Gastrocnemius medialis (tissue), 4 donors: ENCODE measurements at places on chromosomes 11 and 22.

DNA sequence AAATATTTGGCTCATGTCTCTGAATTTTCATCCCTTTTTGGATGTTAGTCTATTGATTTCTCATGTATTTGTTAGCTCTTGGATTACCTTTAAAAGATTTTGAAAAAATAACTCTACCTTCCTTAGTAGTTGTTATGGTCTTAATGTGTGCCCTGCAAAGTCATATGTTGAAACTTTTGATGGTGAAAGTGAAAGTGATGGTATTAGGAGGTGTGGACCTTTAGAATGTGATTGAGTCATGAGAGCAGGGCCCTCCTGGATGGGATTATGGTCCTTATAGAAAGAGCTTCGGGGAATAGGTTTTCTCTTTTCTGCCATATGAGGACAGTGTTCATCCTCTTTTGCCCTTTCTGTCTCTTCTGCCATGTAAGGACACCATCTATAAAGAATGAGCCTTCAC lies 33.6 kb upstream of the MPPED2 start:
- DNase-seq, result no peak

GRCh38 chr11:40328890-40329614 lies 1130.4 kb downstream of the LRRC4C start:
- DNase-seq, result peak; percentile 3

DNA sequence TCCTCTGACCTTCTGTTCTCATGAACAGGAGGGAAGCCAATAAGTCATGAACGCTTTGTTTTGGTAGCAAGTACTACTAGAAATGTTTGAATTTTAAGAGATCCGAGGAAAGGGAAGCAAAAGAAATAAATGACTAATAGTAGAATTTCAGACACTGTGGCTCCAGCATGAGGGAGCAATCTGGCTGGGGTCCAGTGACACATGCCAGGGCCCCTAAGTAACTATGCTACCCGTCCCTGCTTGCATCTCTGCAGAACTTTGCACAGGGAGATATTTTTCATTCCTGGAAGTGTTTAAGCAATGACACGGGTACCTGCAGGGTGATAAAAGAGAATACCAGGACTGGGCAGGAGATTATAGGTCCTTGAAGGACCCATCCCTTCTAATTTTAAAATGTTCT lies 7.3 kb upstream of the ADAMTS8 start:
- DNase-seq, result no peak

GRCh38 chr22:26502688-26503561 lies 9.3 kb downstream of the TFIP11 start:
- DNase-seq, result peak; percentile 87

DNA sequence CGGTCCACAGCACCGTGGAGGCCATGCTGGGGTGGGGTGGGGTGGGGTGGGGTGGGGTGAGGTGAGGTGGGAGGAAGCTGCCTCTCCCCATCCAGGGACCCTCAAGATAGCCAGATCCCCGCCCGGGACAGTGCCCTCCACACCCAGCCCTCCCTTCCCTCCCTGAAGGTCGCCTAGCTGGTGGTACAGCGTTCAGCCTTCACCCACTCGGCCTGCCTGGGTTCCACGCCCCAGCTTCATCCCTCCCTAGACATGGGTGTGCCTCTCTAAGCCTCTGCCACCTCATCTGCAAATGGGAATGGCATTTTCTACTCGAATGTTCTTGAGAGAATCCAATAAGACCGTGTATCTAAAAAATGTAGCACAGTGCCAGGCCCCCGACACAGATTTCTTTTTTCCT lies 17.8 kb downstream of the KCTD17 start:
- no peak for DNase-seq

DNA sequence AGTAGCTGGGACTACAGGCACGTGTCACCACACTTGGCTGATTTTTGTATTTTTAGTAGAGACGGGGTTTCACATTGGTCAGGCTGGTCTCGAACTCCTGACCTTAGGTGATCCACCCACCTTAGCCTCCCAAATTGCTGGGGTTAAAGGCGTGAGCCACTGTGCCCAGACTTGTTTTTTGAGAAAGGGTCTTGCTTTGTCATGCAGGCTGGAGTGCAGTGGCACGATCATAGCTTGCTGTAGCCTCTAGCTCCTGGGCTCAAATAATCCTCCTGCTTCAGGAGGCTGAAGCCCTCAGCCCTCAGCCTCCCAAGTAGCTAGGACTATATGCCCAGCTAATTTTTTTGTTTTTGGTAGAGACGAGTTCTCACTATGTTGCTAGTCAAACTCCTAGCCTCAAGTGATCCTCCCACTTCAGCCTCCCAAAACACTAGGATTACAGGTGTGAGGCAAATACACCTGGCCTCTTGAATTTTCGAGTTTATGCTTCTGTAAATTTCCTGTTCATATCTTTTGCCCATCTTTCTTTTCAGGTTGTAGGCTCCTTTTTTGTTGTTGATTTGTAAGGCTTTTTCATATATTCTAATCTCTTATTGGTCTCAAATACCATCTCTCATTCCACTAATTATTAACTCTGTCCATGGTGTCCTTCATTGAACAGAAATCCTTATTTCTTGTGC lies 3.4 kb upstream of the RBM4B start:
- no peak for DNase-seq

DNA sequence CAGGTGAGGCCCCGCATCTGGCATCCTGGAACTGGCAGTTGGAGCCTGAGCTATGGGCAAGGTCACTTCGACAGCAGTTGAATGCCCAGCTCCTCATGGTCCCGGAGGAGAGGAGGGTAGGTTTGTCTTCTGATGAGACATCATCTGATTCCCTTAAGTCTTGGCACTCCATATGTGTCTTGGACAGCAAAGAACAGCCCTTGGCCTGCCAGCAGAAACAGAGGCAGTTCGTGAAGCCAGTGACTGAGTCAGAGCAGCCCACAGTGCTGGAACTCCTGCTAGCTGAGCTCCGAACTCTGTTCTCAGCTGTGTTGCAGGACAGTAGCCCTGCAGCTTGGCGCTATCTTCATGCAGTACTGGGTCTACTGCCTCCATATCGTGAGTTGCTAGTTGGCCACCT lies 1.0 kb downstream of the DNHD1 start:
- DNase-seq, result no peak

- no peak for DNase-seq
These were observed 2.3 kb upstream of the CCDC88B start for GRCh38 chr11:64337538-64338249.

GRCh38 chr22:23530106-23530505 lies 50.0 kb downstream of the IGLL1 start:
- no peak for DNase-seq

DNA sequence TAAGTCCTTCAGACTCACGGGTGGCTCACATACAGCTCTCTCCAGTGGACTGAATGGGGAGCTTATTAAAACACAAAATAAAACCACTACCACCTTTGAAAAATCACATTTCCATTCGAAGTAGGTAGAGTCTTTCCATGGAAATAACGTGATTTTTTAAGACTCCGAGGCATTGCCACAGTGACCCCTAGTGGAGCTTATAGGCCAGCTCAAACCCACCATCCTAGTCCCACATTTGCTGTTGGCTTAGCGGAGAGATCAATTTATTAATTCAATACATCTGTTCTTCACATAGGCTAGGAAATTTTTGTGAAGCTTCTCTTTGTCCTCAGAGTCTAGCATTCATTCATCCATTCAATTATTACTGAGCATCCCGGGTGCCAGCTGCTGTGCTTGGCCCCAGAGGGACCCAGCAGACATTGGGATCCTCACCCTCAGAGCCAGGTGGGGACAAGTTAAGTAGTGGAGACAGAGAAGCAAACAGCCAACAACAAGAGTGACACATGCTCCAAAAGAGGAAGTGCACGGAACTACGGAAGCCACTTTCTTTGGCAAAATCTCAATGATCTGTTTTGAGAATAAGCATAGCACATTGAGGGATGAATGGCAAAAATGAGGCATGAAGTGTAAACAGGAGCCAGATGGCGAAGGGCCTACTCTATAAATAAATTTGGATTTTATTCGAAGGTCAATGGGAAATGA lies 10.2 kb upstream of the P4HA3 start:
- DNase-seq, result no peak

GRCh38 chr11:121762820-121763219 lies 310.1 kb upstream of the SORL1-AS1 start:
- no peak for DNase-seq

DNA sequence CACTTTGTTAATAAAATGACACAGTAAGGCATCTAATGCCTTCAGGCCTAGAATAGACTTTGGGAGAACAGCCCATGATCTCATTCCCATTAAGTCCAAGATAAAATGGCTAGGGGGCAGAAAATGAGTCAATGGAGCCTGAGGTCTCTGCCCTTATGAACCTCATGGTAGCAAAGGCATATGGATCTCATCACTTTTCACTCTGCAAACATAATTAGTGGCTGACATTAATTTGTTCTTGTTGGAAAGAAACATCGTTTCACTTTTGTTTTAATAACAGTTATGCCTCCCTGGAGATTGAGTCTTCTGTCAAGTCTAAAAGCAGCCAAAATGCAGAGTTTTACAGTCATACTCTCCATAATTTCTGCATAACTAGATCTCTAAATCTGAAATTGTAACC lies 111.8 kb upstream of the API5 start:
- no peak for DNase-seq

GRCh38 chr11:43245466-43245865 lies 66.3 kb upstream of the API5 start:
- no peak for DNase-seq

DNA sequence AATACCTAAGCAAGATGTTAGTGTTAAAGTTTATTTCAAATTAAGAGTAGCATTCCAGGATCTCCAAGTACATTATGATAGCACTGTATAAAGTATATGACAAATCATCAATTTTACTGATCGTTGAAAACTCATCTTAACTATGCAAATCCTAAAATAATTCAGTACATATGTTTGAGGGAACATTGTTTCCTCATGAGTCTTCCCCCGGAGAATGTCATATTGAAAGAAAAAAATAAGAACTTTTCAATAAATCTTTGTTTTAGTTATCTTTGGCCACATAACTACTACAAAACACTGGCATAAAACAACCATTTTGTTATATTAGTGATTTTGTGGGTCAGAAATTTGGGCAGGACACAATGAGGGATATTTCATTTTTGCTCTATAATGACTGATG lies 135.4 kb downstream of the METTL15 start:
- no peak for DNase-seq

DNA sequence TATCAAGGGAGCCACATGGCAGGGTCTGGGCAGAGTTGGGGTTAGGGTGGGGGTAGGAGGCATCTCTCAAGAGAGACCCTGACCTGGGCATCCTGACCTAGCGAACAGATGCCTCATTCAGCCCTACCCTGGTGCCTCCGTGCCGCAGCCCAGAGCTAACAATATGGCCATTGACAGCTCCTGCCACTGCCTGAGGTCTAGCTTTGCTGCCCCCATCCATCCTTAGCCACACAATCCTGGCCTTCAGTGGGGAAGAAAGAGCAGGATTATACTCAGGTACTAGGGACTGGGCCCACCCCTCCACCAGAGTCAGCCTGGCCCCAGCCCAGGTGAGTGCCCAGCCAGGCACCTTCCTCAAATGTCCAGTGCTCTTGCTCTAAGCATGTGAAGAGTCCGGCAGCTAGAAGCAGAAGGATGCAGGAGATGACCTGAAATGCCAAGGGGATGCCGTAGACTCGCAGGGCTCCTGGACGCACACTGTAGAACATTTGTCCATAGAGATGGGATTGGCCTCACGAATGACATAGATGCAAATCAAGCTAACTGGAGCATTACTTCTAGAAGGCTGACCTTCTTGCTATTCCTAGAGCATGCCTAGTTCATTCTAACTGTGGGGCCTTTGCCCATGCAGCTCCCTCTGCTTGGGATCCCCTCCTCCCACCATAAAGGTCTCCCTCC lies 13.3 kb upstream of the SERPINH1 start:
- no peak for DNase-seq

GRCh38 chr11:114912826-114913225 lies 234.5 kb downstream of the NXPE2 start:
- no peak for DNase-seq

- DNase-seq, result no peak
These were observed 263.6 kb downstream of the CTTN start for GRCh38 chr11:70661761-70662501.

GRCh38 chr11:74989260-74989638 lies 516 bp downstream of the NEU3 start:
- DNase-seq, result no peak

DNA sequence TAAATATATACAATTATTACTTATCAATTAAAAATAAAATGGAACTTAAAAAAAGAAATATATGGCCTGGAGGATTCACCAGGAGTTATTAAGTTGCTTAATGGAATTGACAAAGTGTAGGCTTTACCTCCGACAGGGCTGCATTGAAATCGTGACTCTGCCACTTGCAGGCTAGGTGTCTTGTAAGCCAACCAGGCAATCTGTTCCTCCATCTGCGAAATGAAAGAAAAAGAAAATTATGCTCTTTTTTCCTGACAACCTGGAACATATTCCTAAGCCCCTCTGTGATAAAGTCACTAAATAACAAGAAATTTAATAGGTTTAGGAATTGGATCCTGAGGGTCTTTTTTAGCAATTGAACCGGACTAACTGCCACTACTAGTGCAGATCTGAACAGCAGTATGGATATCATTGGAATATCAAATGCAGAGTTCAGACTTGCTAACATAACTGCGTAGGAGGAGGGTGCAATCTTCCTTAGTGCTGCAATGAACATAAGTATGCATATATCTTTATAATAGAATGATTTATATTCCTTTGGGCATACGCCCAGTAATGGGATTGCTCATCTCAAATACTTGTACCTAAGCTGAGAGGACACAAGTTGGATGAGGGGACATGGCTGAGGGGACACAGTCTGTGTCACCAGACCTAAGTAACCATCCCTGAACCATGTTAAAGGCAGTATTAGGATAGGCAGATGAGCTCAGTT lies 42.5 kb upstream of the CEP126 start:
- DNase-seq, result no peak

- DNase-seq, result no peak
These were observed 670 bp downstream of the MYEOV start for GRCh38 chr11:69294571-69295078.

- DNase-seq, result no peak
These were observed 1212.5 kb downstream of the LRRC4C start for GRCh38 chr11:40246983-40247382.

DNA sequence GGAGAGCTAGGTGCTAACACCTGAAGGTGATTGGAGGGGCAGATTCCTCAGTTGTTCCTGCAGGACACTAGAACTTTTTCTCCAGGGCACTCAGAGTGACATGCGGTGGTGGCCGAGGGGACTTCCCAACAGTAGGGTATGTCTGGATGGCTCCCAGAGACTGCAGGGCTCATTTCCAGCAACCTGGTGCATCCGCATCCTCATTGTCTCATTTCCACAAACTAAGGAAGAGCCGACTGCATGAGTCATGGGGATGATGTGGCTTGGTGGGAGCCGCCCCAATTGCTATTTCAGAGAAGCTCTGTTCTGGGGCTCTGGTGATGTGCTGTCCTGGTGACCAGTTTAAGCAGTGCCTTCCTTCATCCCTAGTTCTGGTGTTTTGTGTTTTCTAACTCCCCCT lies 2.8 kb upstream of the ROBO4 start:
- no peak for DNase-seq
